ENCODE measurements at places on chromosomes 6 and 20. TPM values are rescaled to one million over a fixed set of nuclear protein-coding genes. Genes with fewer than 3 reads are reported as not detected.
A peak's percentile ranks its signal among the peaks of the same experiment; 100 is the strongest.

Gene SMPDL3A
- total RNA-seq, result 9.4 TPM

Gene RALGAPB
- 39.6 TPM for total RNA-seq

GRCh38 chr6:166167258-166167731, 356 bp downstream of the TBXT start:
- peaks cover 6% of the 10 kb centered on the region for H3K4me1 ChIP-seq
- H3K27me3 ChIP-seq, result peaks cover 55% of the 10 kb centered on the region
- H3K36me3 ChIP-seq, result no peaks in the 10 kb centered on the region
- no peak overlapping the region for H3K27ac ChIP-seq

- no peaks in the 10 kb centered on the region for H3K27me3 ChIP-seq
- H3K4me3 ChIP-seq, result no peak overlapping the region
- DNase-seq, result no peak
- H3K36me3 ChIP-seq, result no peaks in the 10 kb centered on the region
- no peaks in the 10 kb centered on the region for H3K4me1 ChIP-seq
- H3K27ac ChIP-seq, result no peak overlapping the region
Measured at GRCh38 chr6:23681743-23682142, 444.3 kb upstream of the NRSN1 start.

DNA sequence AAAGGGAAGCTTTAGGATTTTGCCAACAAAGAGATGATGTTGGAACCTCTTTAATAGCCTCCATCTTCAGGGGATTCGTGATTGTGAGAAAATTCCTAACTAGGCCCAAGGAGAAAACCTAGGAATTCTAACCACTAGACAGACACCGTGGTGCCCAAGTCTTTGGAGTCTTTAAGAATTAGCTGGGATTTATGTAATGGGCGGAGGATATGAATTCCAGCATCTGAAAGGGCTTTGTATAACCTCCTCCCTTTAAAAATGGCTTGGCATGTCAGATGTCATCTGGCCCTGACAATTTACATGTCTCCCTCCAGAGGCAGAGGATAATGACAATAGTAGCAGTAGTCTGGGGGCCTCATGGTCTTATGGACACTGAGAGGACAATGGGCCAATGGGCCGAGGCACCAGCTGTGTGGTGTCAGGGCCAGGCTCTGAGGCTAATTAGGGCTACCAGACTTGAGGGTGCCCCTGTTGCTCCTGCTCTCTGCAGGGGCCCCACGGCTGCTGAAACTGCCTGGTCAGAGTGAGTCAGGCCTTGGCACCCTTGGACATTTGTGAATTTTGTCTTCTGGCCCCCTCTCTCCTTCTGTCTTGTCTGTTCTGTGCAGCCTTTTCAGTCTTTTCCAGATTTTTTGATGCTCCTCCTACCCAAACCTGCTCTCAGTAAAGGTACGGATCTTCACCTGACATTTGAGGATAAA, 113.9 kb downstream of the EDN1 start:
- H3K4me1 ChIP-seq, result no peaks in the 10 kb centered on the region
- H3K36me3 ChIP-seq, result no peaks in the 10 kb centered on the region

DNA sequence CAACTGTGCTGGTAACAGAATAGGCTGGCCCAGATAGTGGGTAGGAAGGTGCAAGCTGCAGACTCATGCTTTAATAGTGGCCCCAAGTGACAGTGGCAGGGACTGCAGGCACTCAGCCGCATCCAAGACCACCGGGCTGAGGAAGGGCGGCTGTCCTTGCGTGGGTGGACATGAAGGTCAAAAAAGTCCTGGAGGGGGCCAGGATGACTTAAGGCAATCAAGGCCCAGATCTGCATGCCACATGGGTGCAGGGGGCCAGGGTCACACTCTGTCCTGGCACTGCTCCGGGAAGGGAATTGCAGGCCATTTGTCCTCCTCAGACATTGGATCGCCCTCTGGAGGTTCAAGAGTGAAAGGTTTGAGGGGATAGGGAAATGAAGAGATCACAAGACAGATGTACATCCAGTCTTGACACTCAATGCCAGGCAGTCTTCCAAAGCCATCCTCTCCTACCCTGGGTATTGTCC, 10.4 kb upstream of the VNN2 start:
- H3K36me3 ChIP-seq, result peaks cover 4% of the 10 kb centered on the region
- DNase-seq, result no peak
- H3K4me1 ChIP-seq, result peaks cover 6% of the 10 kb centered on the region
- no peak overlapping the region for H3K27ac ChIP-seq
- no peaks in the 10 kb centered on the region for H3K27me3 ChIP-seq

DNA sequence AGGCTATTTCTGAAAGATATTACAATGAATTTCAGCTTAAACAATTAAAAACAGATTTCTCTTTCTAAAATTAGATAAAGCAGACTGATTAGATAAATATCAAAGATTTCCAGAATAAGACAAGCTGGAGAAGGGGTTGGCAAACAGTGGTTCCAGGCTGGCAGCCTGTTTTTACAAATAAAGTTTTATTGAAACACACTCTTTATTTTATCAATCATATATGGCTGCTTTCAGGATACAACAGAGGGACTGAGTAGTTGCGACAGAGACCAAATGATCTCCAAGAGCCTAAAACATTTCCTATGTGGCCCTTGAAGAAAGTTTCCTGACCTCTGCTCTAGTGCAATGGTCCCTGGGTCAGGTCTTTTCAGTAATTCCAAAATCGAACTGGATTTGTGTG, 65.6 kb upstream of the IYD start:
- DNase-seq, result no peak
- H3K4me3 ChIP-seq, result no peak overlapping the region
- H3K27ac ChIP-seq, result no peak overlapping the region
- H3K36me3 ChIP-seq, result no peaks in the 10 kb centered on the region

DNA sequence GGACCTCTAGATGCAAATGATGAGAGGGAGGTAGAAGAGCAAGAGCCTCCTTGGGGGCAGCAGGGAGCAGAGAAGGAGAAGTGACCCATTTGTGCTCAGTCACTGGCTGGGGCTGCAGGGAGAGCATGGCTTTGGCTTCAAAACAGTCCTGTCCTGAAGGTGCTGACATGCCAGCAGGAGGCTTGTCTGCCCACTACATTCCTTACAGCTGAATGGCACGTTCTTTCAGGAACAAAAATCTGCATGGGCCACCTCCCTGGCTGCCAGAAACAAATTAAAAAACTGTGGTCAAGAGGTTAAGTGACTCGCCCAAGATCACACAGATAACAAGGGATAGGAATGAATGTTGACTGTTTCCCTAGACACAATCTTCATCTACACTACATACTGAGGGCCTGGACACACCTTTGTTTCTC, 188.8 kb downstream of the HIVEP2 start:
- no peaks in the 10 kb centered on the region for H3K27me3 ChIP-seq
- no peaks in the 10 kb centered on the region for H3K4me1 ChIP-seq
- DNase-seq, result no peak
- no peak overlapping the region for H3K27ac ChIP-seq
- peaks cover 31% of the 10 kb centered on the region for H3K36me3 ChIP-seq

DNA sequence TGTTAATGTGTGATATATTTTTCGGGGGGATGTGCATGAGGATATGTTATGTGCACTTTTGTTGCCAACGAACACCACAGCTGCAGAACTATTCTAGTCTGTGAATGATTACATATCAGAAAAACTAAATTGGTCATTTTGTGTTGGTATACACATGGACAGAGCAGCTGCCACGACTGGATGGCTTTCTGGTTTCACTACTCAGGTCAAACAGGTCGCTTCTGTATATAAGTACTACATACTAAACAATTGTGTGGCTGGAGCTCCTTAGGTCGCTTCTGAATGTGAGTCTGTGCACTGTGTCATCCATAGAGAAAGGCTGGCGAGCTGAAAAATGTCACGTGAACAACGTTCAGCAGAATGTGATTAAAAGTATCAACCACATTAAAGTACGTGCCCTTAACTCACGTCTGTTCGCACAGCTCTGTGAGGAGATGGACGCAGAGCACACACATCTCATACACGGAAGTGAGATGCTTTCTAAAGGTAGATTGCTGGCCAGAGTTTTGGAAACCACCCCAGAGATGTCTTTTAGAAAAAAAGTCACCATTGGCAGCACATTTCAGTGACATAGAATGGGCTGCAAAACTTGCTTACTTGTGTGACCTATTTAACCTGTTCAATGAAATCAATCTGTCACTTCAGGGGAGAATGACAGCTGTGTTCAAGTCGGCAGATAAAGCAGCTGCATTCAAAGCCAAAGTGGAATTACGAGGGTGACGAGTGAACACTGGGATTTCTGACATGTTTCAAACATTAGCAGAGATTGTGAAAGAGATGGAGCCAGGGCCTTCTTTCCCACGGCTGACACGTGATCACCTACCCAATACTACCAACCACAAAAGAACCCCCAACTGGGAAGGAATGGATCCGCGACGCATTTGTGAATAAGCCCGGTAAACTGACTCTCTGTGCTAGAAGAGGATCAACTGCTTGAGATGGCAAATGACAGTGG, 176.6 kb downstream of the PDE10A start:
- no peak overlapping the region for H3K27ac ChIP-seq
- H3K36me3 ChIP-seq, result no peaks in the 10 kb centered on the region

DNA sequence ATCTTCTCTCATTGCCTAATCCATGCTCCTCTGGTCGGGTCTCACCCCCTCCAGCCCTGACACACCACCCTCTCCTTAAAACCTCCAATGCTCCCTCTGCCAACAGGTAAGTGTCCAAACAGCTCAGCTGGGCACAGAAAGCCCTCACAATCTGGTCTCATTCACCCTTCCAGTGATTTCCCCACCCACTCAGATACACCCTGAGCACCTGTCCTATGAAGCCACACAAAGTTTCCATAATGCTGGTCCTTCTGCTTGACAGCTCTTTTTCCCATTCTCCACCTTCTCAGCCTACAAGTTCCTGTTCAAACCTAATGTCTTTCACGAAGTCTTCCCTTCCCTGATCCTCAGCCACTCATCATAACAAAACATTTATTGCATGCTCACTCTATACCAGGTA, 70.1 kb upstream of the MRPS10 start:
- H3K27me3 ChIP-seq, result no peaks in the 10 kb centered on the region
- no peak for DNase-seq
- no peak overlapping the region for H3K4me3 ChIP-seq
- peaks cover 3% of the 10 kb centered on the region for H3K4me1 ChIP-seq

- DNase-seq, result peak; percentile 82
- H3K27ac ChIP-seq, result peak overlapping the region; percentile 3
- H3K4me1 ChIP-seq, result peaks cover 68% of the 10 kb centered on the region
- no peak overlapping the region for H3K4me3 ChIP-seq
- H3K36me3 ChIP-seq, result no peaks in the 10 kb centered on the region
- H3K27me3 ChIP-seq, result peaks cover 2% of the 10 kb centered on the region
Measured at GRCh38 chr20:34190679-34191090, 50.5 kb upstream of the ASIP start.

DNA sequence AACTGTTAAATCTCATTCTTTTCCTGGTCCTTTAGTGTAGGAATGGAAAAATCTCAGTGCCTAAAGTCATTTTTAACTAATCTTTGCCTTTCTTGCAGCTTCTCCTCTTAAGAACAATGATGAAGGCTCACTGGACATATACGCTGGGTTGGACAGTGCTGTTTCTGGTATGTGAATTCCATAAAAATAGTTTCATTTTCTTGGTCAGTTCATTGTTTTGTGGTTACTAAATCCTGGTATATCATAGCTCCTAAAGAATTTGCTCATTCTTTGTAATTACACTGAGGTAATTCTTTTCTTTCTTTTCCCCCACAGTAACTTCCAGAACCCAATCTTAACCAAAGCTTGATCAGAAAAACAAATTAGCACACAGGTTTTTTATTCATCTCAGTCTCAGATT, 23.4 kb downstream of the CASP8AP2 start:
- no peak overlapping the region for H3K27ac ChIP-seq
- no peaks in the 10 kb centered on the region for H3K4me1 ChIP-seq
- H3K4me3 ChIP-seq, result no peak overlapping the region

GRCh38 chr6:137283940-137284810, 65.0 kb upstream of the IFNGR1 start:
- DNase-seq, result no peak
- no peaks in the 10 kb centered on the region for H3K4me1 ChIP-seq
- H3K27ac ChIP-seq, result no peak overlapping the region
- no peaks in the 10 kb centered on the region for H3K36me3 ChIP-seq
- peaks cover 17% of the 10 kb centered on the region for H3K27me3 ChIP-seq
- no peak overlapping the region for H3K4me3 ChIP-seq

DNA sequence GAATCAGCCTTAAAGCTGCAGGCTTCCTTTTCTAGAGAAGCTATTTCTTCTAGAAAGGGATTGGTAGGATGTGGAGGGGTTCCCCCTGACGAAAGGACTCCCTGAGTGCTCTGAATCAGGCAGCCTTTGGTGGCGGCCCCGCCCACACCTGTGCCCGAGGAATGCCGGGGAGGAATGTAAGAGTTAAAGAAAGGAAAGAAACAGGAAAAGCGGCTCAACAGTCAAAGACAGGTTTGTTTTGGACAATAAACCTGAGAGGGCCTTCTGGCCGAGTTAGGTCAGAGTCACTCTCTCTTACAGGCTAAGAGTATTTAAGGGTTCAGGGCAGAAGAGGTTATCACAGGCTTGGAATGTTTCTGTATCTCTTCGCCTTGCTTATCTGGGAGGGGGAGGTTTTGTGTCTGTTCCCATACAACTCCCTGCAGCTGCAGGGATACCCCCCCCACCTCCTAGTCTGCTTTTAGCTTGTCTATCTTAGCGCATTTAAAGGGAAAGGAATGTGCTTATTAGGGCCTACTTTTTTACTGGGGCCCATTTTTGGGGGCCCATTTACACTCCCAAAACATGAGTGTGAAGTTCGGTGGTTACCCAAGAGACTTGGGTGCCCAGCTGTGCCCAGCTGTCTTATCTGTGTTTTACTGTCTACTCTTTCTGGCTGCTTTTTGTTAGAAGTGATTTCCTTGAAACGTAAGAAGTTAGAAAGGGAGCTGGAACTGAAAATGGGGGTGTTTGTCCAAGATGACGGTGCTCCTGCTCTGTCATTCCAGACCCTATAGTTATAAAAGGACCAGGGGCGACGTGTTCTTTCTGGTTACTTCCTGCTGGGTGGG, 32.8 kb downstream of the DYNLT1 start:
- H3K27ac ChIP-seq, result peak overlapping the region; percentile 55
- peaks cover 9% of the 10 kb centered on the region for H3K4me1 ChIP-seq
- peaks cover 16% of the 10 kb centered on the region for H3K36me3 ChIP-seq
- peak overlapping the region; percentile 29 for H3K4me3 ChIP-seq

DNA sequence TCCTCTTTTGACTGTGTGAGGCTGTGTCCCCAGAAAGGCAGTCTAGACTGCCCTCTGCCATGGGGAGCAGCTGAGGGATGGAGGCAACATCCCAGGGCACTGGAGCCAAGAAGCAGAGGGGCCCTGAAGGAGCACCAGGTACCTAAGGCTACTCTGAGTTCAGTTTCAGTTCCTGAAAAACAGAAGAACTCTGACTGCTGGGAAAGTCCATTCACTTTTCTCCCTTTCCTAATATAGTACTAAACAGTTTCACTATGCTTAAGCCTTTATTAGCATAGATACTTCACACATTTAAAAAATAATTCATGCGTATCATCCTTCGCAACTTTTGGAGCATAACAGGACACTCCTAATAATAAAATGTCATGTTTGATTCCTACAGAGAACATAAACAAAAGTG, 130.0 kb downstream of the FOXC1 start:
- no peak for DNase-seq
- H3K4me1 ChIP-seq, result peaks cover 4% of the 10 kb centered on the region
- H3K27me3 ChIP-seq, result no peaks in the 10 kb centered on the region
- no peak overlapping the region for H3K27ac ChIP-seq
- H3K4me3 ChIP-seq, result no peak overlapping the region
